ENCODE measurements at places on chromosomes 4 and X.

GRCh38 chr4:101141230-101141629, 206.1 kb downstream of the PPP3CA start:
- DNase-seq: no peak

- DNase-seq: no peak
These were observed 96.7 kb downstream of the YIPF7 start for GRCh38 chr4:44554768-44555167.

GRCh38 chr4:120694973-120695372, 227.6 kb downstream of the PRDM5 start:
- DNase-seq: peak; percentile 57

- DNase-seq: no peak
These were observed 1433.8 kb upstream of the TENM3 start for GRCh38 chr4:180809439-180809838.

- DNase-seq: no peak
These were observed 91.6 kb upstream of the H2AZ1 start for GRCh38 chr4:100041646-100042045.

DNA sequence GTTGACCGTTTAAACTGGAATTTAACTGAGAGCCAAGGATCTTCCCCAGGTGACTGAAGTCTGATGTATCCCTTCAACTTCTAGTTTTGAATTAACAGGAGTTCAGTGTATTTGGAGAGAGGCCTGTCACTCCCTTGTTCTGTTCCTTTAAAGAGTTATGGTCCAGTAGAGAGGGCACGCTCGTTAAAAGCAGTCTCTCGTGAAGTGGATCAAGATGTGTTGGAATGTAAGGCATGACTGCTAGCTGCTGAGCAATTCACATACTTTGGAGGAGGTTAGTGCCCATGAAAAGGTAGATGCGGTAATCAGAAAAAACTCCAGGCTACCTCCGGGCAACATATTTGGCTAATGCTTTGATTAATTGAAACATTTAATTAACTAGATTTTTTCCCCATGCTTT, 65.7 kb downstream of the SHROOM2 start:
- DNase-seq: no peak

- DNase-seq: no peak
These were observed 11.8 kb upstream of the HSD17B10 start for GRCh38 chrX:53445977-53446376.

- no peak for DNase-seq
These were observed 1.7 kb upstream of the GATA1 start for GRCh38 chrX:48784726-48785125.

DNA sequence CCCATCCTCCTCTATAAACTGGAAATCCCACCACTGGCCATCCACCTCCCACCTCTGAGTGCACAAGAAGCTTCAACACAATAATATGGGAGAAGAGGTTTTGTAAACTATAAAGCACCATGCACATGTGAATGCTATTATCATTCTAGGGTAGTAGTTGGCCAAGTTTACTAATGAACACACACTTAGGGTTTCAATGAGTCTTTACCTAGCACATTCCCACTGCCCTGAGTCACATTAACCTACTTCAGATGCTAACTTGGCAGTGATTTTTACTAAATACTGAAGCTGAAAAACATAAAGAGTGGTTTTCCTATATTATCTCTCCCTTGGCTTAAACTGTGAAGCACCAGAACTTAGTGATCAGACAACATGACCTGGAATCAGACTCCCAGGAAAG, 93.9 kb downstream of the SH3KBP1 start:
- DNase-seq: no peak

All from COLO829 (cell line).